Urinary bladder (tissue), 4 donors: ENCODE measurements at places on chromosomes 13 and 19. TPM values are rescaled to one million over a fixed set of nuclear protein-coding genes. Genes with fewer than 3 reads are reported as not detected.

ANKRD24 gene
- total RNA-seq: 1.2 TPM

IGFL2 gene
- not detected for total RNA-seq

SCEL gene
- total RNA-seq: 0.69 TPM

POU4F1 gene
- 0.11 TPM for total RNA-seq

TMEM272 gene
- total RNA-seq: not detected

SELENOV gene
- 0.37 TPM for total RNA-seq

OR7C1 gene
- not detected for total RNA-seq

COMMD6 gene
- total RNA-seq: 124 TPM

ZNF563 gene
- total RNA-seq: 8.4 TPM

NPAS1 gene
- total RNA-seq: 0.16 TPM

KCNC3 gene
- total RNA-seq: 0.79 TPM

ACP5 gene
- 1.1 TPM for total RNA-seq

CLASRP gene
- 11.2 TPM for total RNA-seq

MYADM gene
- total RNA-seq: 31.9 TPM

KCNN1 gene
- total RNA-seq: 0.79 TPM

WDR88 gene
- total RNA-seq: not detected

TMEM150B gene
- 0.48 TPM for total RNA-seq
